ENCODE measurements at places on chromosomes 13 and 19. TPM values are rescaled to one million over a fixed set of nuclear protein-coding genes. Genes with fewer than 3 reads are reported as not detected.

Gene KIR3DL1
- total RNA-seq: not detected

Gene PABPC3
- 0.15 TPM for total RNA-seq

Gene KCNJ14
- 1.2 TPM for total RNA-seq

Gene ZNF491
- total RNA-seq: 3.8 TPM

Gene SLC44A2
- total RNA-seq: 45.3 TPM
